ENCODE measurements at places on chromosomes 1 and 21. TPM values are rescaled to one million over a fixed set of nuclear protein-coding genes. Genes with fewer than 3 reads are reported as not detected.

DNA sequence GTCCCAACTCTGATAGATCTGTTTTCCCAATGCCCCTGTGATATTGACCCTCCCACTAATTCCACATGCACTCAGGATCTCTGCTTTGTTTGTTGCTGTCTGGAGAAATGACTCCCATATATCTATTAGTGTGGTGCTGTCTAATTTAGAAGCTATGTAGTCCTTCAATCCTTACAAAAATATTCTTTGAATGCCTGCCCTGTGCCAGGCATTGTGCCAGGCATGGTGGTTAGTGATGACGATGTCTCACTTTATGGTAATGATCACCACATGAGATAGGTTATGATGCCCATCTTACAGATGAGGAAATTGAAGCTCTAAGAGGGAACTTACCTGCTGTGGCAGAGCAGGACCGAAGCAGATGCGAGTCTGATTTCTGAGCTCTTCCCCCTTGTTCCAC, 12.9 kb downstream of the MYOG start:
- peaks cover 14% of the 10 kb centered on the region for H3K36me3 ChIP-seq
- no peak overlapping the region for H3K27ac ChIP-seq
- peak; percentile 4 for DNase-seq
- no peak overlapping the region for H3K4me3 ChIP-seq

The PKP1 gene
- total RNA-seq, result 0.18 TPM

The AIM2 gene
- total RNA-seq, result not detected

DNA sequence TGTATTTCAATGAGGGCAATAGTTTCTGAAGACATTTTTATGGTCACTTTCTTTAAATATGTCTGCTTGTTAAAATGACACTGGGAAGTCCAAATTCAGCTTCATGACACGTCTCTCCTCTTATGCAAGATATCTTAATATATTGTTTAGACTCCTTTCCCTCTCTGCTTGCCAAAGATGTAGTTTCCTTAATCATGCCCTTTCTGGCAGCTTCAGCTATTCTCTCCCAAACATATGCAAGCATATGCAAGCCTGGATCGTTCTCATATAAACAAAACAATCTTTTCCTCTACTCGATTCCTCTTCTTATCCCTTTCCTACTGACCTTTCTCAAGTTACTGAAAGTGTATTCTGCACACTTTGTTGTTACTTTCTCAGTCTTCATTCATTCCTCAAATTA, 372.2 kb downstream of the PTBP2 start:
- DNase-seq, result peak; percentile 83
- H3K27me3 ChIP-seq, result no peaks in the 10 kb centered on the region
- no peak overlapping the region for H3K4me3 ChIP-seq
- no peak overlapping the region for H3K27ac ChIP-seq
- H3K4me1 ChIP-seq, result peaks cover 7% of the 10 kb centered on the region

GRCh38 chr1:29859126-29859525, 622.8 kb downstream of the PTPRU start:
- H3K4me3 ChIP-seq, result no peak overlapping the region
- H3K36me3 ChIP-seq, result no peaks in the 10 kb centered on the region
- no peaks in the 10 kb centered on the region for H3K4me1 ChIP-seq
- no peak overlapping the region for H3K27ac ChIP-seq
- DNase-seq, result no peak

- H3K27ac ChIP-seq, result no peak overlapping the region
- no peaks in the 10 kb centered on the region for H3K36me3 ChIP-seq
- no peaks in the 10 kb centered on the region for H3K27me3 ChIP-seq
- no peaks in the 10 kb centered on the region for H3K4me1 ChIP-seq
- DNase-seq, result peak; percentile 26
- H3K4me3 ChIP-seq, result no peak overlapping the region
Measured at GRCh38 chr21:15249285-15249993, 184.6 kb upstream of the NRIP1 start.

GRCh38 chr1:31762726-31763670, 1.1 kb downstream of the ADGRB2 start:
- H3K4me3 ChIP-seq, result peak overlapping the region; percentile 47
- H3K27ac ChIP-seq, result no peak overlapping the region
- H3K27me3 ChIP-seq, result peaks cover 7% of the 10 kb centered on the region
- peaks cover 21% of the 10 kb centered on the region for H3K4me1 ChIP-seq
- H3K36me3 ChIP-seq, result no peaks in the 10 kb centered on the region
- peak; percentile 27 for DNase-seq

The PLPPR5 gene
- under 0.01 TPM for total RNA-seq

- H3K4me1 ChIP-seq, result peaks cover 19% of the 10 kb centered on the region
- no peak overlapping the region for H3K4me3 ChIP-seq
- no peaks in the 10 kb centered on the region for H3K27me3 ChIP-seq
- no peak for DNase-seq
- no peaks in the 10 kb centered on the region for H3K36me3 ChIP-seq
Measured at GRCh38 chr21:35053356-35054096, 4.4 kb upstream of the RUNX1 start.

The DMBX1 gene
- total RNA-seq, result not detected

The LCE6A gene
- not detected for total RNA-seq

The C1QA gene
- total RNA-seq, result not detected

DNA sequence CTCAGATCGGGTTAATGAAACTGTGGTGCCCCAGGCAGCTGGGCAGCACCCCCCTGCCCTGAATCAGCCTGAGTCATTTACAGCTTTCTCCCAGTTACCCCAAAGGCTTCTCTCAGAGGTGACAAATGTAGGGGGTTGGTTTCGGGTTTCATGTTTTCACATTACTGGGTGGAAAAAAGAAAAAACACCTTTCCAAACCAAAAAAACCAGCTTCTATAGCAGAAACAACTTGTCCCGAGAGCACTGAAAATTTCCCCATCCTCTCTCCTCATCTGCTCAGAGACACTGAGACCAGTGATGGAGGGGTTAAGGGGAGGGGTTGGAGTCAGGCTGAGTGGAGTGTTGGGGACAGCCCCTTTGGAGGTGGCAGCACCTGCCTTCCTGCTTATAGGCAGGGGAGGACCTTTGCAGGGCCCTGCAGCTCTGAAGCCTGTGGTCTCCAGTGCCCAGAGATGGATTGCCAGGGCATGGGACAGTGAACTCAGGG, 15.6 kb downstream of the UTP11 start:
- peaks cover 21% of the 10 kb centered on the region for H3K36me3 ChIP-seq
- H3K4me3 ChIP-seq, result no peak overlapping the region

The SYNC gene
- total RNA-seq, result 103 TPM

DNA sequence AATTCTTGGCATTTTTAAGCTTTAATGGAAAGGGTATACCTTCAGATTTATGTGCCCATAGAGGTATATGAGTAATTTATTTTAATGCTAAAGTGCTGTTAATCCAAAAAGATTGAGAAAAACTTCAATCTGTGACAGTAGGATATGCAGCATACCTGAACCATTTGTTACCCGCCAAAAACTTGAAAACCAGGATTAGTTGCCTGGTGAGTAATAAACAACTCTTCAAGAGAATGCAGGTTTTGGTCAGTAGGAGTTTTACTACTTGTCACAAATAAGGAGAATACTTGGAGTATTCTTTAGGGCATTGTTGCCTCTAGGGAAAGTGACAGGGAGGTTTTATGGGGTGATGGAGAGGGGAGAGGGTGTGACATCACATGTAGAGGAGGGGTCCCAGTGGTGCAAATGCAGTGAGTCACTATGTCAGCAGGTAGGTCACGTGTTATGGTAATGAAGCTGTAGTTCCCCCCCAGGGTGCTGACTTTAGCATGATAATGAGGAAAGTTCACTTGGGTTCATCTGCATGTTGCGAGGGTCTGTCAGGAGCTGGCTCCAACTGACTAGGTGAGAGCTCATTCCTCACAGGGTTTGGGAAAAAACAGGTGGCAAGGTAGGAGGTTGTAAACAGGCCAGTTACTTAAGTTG, 23.1 kb downstream of the USP25 start:
- no peak overlapping the region for H3K4me3 ChIP-seq
- H3K4me1 ChIP-seq, result peaks cover 7% of the 10 kb centered on the region
- H3K27ac ChIP-seq, result no peak overlapping the region

The LCE2C gene
- total RNA-seq, result not detected

DNA sequence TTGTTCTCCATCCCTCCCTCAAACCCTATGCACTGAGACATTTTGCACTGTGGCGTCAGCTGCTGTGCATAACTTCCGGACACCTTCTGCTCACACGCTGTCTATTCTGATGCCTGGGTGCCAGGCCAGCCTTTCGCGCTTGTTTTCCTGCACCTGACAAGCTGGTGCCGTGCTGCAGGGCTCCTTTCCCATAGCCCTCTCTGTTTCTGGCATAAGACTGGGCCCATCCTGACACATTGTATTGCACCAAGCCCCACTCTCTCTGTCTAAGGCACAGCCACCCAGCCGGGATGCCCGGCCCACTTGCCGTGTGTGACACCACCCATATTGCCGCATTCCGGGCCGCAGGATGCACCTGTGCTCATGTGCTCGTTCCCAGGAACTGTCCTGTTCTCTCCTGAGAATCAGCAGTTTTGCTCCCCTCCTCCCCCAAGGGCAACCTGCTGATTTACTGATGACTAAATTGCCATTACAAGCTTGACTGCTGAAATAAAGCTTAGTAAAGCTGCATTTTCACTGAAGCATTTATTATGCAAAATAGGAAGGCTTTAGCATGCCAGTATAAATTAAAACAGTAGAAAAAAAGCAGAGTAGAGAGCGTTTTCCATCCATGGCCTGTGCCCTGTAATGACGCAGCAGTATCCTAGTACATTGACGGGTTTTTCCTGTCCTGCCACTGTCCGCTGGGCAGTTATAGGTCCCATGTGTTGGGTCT, 88.0 kb downstream of the CD247 start:
- peaks cover 1% of the 10 kb centered on the region for H3K27me3 ChIP-seq
- H3K4me1 ChIP-seq, result no peaks in the 10 kb centered on the region
- no peak overlapping the region for H3K27ac ChIP-seq
- H3K4me3 ChIP-seq, result no peak overlapping the region
- no peak for DNase-seq

- no peaks in the 10 kb centered on the region for H3K36me3 ChIP-seq
- H3K27ac ChIP-seq, result no peak overlapping the region
- H3K4me1 ChIP-seq, result no peaks in the 10 kb centered on the region
- no peak overlapping the region for H3K4me3 ChIP-seq
- DNase-seq, result no peak
Measured at GRCh38 chr1:71828431-71829012, 453.8 kb downstream of the NEGR1 start.

DNA sequence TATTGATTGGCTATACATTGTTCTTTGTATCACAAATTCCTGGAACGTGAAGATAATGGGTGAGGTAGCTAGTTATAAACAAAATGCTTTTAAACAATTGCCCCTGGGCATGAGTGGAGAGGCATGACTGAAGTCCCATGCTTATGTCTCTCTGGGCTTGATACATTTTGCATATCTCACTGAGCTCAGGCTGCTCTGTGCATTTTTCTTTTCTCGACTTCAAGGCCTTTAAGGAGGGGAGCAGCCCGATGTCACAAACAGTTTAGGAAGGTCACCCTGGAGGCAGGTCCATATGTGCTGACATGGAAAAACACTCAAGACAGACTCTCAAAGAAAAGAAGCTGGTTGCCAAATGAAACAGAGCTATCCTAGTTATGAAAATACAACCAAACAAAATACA, 80.1 kb upstream of the PUM1 start:
- no peak for DNase-seq
- no peaks in the 10 kb centered on the region for H3K4me1 ChIP-seq
- H3K27me3 ChIP-seq, result no peaks in the 10 kb centered on the region
- H3K27ac ChIP-seq, result no peak overlapping the region

GRCh38 chr1:187032316-187032981, 203.7 kb downstream of the PLA2G4A start:
- H3K36me3 ChIP-seq, result no peaks in the 10 kb centered on the region
- no peak for DNase-seq
- no peak overlapping the region for H3K27ac ChIP-seq
- H3K4me1 ChIP-seq, result no peaks in the 10 kb centered on the region
- H3K27me3 ChIP-seq, result no peaks in the 10 kb centered on the region
- H3K4me3 ChIP-seq, result no peak overlapping the region

The FLG gene
- not detected for total RNA-seq

The GNB1 gene
- total RNA-seq, result 73.5 TPM

- no peak for DNase-seq
- H3K4me1 ChIP-seq, result no peaks in the 10 kb centered on the region
- H3K27ac ChIP-seq, result no peak overlapping the region
- no peak overlapping the region for H3K4me3 ChIP-seq
Measured at GRCh38 chr1:20108366-20109123, 10.8 kb downstream of the PLA2G2D start.

DNA sequence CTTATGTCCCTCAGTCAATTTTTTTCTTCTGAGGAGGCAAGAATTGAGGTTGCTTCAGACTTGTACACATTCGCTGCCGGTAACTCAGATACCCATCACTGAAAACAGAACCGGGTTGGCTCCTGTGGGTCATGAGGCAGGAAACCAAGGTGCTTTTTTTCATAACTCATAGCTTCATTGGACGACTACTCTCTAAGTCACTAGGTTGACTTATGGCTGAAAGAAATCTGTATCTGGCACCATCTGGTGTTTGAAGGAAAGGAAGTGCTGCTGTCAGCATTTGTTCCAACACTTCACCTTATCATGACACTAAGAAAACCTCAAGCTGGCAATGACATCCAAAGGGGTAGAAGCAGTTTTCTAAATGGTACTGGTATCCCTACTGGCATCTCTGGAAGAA, 82.3 kb downstream of the TBX19 start:
- no peaks in the 10 kb centered on the region for H3K4me1 ChIP-seq
- no peaks in the 10 kb centered on the region for H3K36me3 ChIP-seq
- peaks cover 1% of the 10 kb centered on the region for H3K27me3 ChIP-seq

- DNase-seq, result peak; percentile 64
- H3K4me3 ChIP-seq, result no peak overlapping the region
- H3K4me1 ChIP-seq, result peaks cover 19% of the 10 kb centered on the region
- H3K27me3 ChIP-seq, result no peaks in the 10 kb centered on the region
Measured at GRCh38 chr21:29148530-29148929, 18.1 kb downstream of the MAP3K7CL start.

DNA sequence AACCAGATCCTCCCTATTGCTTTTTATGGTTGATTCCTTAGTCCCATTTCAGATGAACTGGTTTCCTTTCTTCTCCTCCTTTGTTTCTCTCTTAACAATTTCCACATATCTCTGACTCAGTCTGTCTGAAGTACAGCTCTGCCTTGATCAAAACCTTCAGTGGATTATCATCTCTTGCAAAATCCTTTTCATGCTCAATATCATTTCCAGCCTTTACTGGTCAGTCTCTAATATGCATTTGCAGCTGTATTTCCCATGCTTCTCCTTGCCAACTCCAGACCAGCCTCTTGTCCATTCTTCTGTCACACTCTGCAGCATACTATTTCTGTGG, 72.2 kb downstream of the SNX7 start:
- no peak overlapping the region for H3K27ac ChIP-seq
- peak; percentile 13 for DNase-seq
- no peaks in the 10 kb centered on the region for H3K4me1 ChIP-seq
- H3K36me3 ChIP-seq, result no peaks in the 10 kb centered on the region

The PDC gene
- not detected for total RNA-seq

The LRRC3 gene
- total RNA-seq, result under 0.01 TPM

DNA sequence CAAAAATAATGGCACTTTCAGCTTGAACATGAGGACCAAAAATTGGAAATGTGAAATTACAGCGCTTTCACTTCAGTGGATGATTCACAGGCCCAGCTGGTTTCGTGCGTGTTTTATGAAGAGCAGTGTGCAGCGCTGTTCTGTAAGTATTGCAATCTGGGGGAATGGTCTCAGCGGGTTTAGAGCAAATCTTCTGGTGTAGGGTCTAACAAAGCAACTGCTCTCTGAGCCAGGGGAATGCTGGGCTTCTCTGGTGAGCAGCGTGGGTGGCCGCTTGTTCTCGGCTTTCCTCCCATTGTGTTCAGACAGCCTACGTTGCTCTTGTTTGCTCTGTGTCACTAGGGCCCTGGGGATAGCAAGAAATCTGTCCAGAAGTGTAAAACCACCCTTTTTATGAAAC, 42.4 kb upstream of the GADD45A start:
- no peaks in the 10 kb centered on the region for H3K36me3 ChIP-seq
- DNase-seq, result no peak

All from IMR-90 (cell line).